ENCODE measurements at places on chromosomes 1 and 21.
A peak's percentile ranks its signal among the peaks of the same experiment; 100 is the strongest.

- no peak for DNase-seq
These were observed 23.1 kb upstream of the MCOLN2 start for GRCh38 chr1:85019994-85020393.

- DNase-seq, result no peak
These were observed at the start of gene FAM151A for GRCh38 chr1:54623216-54624007. FAM151A (minus strand) TSS chr1:54623525; CDS start chr1:54623395, 130 bp downstream.

DNA sequence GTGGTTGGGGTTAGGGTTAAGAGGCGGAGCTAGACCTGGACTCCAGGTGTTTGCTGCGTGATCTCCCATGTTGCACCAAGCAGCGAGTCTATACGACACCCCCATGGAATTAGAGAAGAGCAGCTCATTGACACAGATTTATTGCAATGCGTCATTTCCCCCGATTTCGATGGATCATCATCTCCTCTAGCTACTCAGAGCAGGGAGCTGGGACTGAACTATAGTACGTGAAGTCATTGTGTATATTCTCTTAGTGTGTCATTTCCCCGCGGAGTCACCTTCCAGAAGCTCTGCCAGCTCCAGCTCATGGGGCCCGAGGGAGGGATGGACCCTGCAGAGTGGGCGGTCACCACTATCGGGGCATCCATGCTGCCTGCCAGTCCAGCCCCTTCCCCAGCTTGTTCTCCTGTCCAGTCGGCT lies 7.5 kb upstream of the C2CD2 start:
- DNase-seq, result no peak

GRCh38 chr1:236273358-236273757 lies 8.4 kb downstream of the ERO1B start:
- no peak for DNase-seq

DNA sequence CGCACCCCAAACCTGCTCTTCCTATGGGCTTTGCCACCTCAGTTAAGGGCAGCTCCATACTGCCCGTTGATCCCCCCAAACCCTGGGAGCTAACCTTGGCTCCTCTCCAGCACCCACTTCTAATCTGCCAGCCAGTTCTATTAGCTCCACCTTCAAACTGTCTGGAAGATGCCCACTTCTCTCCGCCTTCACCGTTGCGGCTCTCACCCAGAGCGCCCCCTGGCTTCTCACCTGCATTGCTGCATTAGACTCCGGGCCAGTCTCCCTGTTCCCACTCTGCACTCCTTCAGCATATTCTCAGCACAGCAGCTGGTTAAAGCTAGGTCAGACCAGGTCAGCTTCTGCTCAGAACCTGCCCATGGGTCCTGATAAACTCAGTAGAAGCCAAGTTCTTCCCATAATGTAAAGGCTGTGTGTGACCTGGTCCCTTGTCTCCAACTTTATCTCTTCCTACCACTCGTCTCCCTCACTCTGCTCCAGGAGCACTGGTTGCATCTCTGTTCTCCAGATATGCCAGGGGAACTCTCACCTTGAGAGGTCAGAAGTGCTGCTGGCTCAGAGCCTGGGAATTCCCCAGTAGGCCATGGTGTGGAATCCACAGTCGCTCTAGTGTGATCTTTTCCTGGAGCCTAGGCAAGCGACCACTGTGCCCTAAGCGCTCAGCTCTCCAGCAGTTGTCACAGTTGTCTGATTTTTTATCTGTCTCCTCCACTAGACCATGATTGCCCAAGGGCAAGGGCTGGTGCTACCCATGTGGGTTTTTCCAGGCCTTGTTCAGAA lies 150.3 kb downstream of the HMGB4 start:
- DNase-seq, result peak; percentile 37

GRCh38 chr1:9874959-9875635 lies 35.0 kb downstream of the CTNNBIP1 start:
- peak; percentile 97 for DNase-seq

- no peak for DNase-seq
These were observed 12.9 kb upstream of the STUM start for GRCh38 chr1:226535666-226536065.

DNA sequence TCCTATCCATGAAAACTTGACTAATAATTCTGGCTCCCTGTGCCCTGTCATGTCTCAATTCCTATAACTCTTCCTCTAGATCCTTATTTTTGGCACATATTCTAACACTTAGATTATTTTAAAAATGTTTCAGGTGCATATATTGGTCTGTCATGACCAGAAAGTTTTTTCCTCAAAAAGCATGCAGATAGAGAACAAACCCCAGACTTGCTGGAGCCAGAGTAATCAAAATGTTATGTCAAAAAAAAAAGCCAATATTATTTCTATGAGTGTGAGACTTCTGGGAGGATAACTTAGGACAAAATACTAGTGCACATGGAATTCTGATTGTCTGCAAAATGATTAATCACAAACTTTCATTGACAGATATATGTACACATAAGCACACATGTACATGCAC lies 135.1 kb upstream of the MROH9 start:
- DNase-seq, result no peak

- DNase-seq, result peak; percentile 97
These were observed at the start of gene NBPF1 for GRCh38 chr1:16613185-16614147. NBPF1 (minus strand) TSS chr1:16613564.

GRCh38 chr1:228986093-228986904 lies 251.0 kb downstream of the RHOU start:
- no peak for DNase-seq

GRCh38 chr1:116460261-116460660 lies 87.2 kb downstream of the ATP1A1 start:
- no peak for DNase-seq

DNA sequence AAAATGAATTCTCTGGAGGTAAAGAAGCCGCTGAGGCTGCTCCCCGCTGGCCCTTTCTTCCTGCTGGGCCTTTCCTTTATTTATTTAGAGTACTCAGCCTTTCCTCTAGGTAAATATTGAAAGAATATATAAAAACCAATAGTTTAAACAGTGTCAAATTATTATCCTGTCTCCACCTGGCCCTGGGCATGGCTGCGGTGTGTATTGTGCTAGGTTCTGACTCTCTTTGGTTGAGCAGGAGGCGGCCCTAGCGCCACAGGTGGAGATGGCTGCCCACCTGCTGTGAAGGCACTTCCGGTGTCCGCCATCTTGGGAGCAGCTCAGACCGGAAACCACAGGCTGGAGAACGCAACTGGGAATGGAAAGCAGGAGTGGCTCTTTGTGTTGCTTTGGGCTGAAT lies 29.0 kb upstream of the CLDN14 start:
- DNase-seq, result no peak

DNA sequence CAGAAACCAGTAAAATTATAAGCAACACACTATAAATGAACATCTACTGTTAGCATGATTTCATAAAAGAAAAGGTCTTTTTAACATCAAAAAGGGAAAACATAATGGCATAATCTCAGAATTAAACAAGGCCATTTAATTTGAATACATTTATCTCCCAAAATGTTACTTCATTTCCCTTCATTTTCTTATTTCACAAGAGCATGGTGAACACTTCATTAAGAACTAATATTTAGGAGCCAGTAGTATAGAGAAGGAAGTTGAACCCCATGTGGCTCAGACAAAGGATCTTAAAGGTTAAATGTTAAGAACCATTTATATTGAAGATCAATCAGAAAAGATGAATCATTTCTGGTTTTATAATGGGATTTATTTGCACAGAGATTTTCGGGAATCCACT lies 981.7 kb downstream of the TTLL7 start:
- DNase-seq, result no peak

DNA sequence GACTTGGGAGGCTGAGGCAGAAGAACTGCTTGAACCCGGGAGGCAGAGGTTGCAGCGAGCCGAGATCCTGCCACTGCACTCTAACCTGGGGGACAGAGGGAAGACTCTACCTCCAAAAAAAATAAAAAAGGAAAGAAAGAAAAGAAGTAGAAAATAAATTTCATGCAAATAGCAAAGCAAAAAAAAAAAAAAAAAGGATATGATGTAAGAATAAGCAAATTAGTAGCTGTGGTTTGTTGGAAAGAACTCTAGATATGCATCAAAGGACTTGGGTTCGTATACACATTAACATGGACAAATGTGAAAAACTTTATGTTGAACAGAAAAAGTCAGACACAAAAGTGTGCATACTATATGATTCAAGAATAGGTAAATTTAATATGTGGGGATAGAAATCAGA lies 11.9 kb downstream of the WASF2 start:
- DNase-seq, result no peak
